Adrenal gland (tissue), 19 donors: ENCODE measurements at places on chromosomes 16 and 17. TPM values are rescaled to one million over a fixed set of nuclear protein-coding genes. Genes with fewer than 3 reads are reported as not detected.

Gene WSB1
- total RNA-seq, result 59.1 TPM

Gene TPSAB1
- total RNA-seq, result 1.1 TPM

DNA sequence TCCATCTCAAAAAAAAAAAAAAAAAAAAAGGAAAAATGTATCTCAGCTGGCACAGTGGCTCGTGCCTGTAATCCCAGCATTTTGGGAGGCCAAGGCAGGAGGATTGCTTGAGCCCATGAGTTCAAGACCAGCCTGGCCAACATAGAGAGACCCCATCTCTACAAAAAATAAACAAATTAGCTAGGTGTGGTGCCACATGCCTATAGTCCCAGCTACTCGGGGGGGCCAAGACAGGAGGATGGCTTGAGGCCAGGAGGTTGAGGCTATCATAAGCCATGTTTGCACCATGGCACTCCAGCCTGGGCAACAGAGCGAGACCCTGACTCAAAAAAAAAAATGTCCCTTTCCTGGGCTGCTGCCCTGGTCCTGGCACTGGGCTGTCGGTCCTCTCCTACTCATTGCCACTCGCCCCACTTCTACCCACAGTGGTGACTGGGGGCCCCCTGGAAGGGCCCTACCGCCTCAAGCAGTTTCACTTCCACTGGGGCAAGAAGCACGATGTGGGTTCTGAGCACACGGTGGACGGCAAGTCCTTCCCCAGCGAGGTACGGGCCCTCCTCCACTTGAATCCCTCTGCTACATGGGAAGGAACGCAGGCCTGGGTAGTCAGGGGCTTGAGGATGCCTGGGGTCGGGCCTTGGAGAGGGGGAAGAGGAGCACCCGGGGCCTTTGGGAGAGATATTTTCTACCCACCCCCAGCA, 6.1 kb downstream of the CA7 start:
- no peak overlapping the region for H3K27ac ChIP-seq
- no peak overlapping the region for H3K4me3 ChIP-seq
- no peaks in the 10 kb centered on the region for H3K4me1 ChIP-seq

DNA sequence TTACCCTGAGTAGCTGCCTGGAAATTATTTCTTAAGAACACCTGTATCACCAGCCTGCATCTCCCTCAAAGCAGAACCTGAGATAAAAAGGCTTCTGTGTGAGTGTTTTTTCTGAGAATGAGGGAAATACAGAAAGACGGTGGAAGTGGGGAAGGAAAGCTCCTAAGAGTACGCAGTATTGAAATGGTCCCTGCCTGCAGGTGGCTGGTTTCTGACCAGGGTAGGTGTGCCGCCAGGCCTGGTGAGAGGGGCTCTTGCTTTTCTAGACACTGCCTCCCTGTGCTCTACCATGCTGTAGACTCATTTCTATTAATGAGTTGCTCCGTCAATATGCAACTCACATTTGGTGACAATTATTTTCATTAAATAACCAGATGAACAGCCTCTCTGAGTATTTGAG, 201.7 kb downstream of the MAP2K4 start:
- no peak for DNase-seq
- no peaks in the 10 kb centered on the region for H3K4me1 ChIP-seq
- no peaks in the 10 kb centered on the region for H3K36me3 ChIP-seq

- H3K27ac ChIP-seq, result no peak overlapping the region
- DNase-seq, result peak; percentile 12
- no peak overlapping the region for H3K4me3 ChIP-seq
- no peaks in the 10 kb centered on the region for H3K4me1 ChIP-seq
- H3K36me3 ChIP-seq, result no peaks in the 10 kb centered on the region
Observed at GRCh38 chr16:72785171-72785570, 262.8 kb downstream of the ZFHX3 start.

DNA sequence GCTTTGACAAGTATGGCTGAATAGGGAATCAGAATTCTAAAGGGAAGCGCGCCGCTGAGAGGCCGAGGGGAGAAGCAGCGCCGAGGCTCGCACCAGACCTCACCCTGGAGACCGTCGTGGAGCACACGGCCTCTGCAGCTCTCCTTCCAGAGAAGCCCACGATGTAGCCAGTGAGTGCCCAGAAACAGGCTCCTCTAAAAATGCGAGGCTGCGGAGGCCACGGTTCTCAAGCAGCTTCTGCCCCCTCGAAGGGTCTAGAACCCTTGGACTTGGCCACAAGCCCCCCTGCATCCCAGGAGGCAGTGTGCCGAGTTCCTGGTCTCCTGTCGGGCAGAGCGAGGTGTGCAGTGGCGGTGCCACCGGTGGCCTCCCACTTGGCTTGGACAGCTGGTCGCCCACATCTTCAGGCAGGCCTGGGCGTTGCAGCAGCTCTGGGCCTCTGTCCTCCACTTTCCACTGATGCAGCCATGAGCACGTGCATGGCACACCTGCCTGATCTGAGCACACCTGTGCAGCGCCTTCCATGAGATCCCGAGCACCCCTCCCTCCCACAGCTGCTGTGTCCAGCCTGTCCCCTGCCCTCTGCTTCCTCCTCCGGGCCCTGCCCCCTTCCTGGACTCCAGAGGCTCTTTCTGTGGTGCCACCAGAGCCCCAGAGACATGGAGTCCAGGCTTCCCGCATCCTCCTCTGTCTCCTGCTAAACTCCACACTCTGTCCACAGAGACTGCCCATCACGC, 18.9 kb upstream of the WDR45B start:
- no peaks in the 10 kb centered on the region for H3K36me3 ChIP-seq
- H3K27me3 ChIP-seq, result no peaks in the 10 kb centered on the region
- H3K4me1 ChIP-seq, result peaks cover 7% of the 10 kb centered on the region
- DNase-seq, result no peak

DNA sequence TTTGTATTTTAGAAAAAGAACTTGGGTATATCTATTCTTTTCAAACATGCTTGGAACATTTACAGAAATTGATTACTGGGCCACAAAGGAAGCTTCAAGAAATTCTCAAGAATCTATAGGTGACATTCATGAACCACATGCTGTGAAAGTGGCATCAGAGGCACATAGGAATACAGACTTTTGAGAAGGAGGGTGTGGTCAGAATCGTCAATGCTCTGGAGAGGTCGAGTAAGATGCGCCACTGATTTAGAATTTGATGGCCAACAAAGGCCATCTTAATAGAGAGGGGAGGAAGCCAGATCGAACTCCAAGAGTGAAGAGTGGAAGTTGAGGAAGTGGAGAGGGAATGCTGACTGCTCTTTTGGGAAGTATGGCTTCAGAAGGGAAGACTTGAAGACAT, 3.5 kb upstream of the NSMCE1 start:
- no peak for DNase-seq
- H3K4me3 ChIP-seq, result no peak overlapping the region
- H3K36me3 ChIP-seq, result no peaks in the 10 kb centered on the region
- no peak overlapping the region for H3K27ac ChIP-seq
- H3K27me3 ChIP-seq, result no peaks in the 10 kb centered on the region

DNA sequence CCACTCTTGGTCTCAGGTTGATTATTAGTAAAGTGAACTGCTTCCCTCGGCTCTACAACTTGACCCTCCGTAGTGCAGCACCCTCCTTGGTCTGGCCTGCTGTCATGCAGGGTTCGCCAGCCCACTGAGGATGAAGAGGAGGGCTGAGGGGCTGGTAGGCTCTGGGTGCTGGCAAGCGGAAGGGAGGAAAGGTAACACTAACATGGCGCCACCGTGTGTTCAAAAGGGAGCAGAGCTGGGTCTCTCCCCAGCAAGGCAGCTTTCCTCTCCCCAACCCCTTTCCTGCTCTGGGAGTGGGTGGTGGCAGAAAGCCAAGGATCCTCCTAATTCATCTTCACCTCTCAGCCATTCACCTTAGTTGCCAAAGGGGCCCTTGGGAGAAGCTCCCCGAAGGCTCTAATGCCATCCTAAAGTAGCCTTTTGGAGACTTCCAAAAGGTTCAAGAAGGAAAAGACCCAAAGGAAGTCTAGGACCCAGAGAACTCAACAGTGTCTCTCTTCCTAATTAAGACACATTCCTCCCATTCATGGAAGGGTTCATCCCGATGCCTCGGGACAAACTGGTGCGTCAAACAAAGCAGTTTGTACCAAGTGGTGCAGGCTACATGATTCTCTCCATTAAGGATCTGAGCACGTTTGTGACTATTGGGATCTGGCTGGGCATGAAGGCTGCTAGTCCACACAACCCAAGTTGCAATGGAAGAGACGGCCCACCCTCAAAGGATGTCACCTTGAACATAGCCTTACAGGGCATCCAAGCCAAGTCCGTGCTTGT, 90.8 kb upstream of the TOB1 start:
- H3K27me3 ChIP-seq, result no peaks in the 10 kb centered on the region
- DNase-seq, result peak; percentile 80
- peak overlapping the region; percentile 95 for H3K27ac ChIP-seq
- no peak overlapping the region for H3K4me3 ChIP-seq
- no peaks in the 10 kb centered on the region for H3K36me3 ChIP-seq

GRCh38 chr17:43839670-43840108, 6.7 kb upstream of the MPP3 start:
- H3K27ac ChIP-seq, result no peak overlapping the region
- no peaks in the 10 kb centered on the region for H3K36me3 ChIP-seq
- H3K4me1 ChIP-seq, result no peaks in the 10 kb centered on the region
- no peak overlapping the region for H3K4me3 ChIP-seq

DNA sequence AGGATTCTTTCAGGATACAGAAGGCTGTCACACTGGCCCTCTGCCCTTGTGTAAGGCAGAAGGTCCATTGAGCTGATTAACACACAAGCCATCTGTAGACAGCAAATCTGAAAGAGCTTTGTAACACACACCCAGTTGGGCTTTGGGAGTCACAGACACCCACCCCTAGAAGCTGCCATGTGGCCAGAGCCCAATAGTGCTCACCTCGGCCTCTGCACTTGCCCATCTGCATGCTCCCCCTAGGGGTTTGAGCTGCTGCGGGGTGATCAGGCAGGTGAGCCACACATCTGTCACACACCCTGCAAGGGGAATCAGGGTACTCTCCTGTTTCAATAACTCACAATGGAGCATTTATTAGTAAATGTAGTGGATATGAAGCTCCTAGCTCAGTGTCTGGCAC, 138.3 kb downstream of the CHD9NB start:
- H3K36me3 ChIP-seq, result no peaks in the 10 kb centered on the region
- no peak overlapping the region for H3K4me3 ChIP-seq
- H3K27me3 ChIP-seq, result no peaks in the 10 kb centered on the region
- DNase-seq, result no peak
- H3K4me1 ChIP-seq, result no peaks in the 10 kb centered on the region
- no peak overlapping the region for H3K27ac ChIP-seq
